ENCODE measurements at places on chromosomes 16 and 17.
A peak's percentile ranks its signal among the peaks of the same experiment; 100 is the strongest.

GRCh38 chr17:39143552-39144093 lies 7.8 kb downstream of the PLXDC1 start:
- no peak for DNase-seq

DNA sequence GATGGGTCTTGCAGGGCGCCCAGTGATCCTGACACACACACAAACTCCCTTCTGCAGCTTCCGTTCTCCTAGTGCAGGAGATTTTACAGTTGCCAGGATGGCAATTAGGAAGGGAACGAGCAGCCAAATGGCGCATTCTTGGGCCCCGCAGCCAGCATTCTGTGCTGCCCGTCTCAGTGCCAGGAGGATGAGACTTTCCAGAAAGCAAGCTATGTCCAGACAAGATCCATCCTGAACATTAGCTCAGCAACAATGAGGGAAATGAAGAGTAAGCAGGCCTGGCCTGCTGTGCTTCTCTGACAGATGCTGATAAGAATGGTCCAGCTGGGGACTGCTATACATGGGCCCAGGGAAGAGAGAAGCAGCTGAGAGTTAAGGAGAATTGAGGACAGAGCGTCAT lies 16.5 kb downstream of the SPPL2C start:
- no peak for DNase-seq

DNA sequence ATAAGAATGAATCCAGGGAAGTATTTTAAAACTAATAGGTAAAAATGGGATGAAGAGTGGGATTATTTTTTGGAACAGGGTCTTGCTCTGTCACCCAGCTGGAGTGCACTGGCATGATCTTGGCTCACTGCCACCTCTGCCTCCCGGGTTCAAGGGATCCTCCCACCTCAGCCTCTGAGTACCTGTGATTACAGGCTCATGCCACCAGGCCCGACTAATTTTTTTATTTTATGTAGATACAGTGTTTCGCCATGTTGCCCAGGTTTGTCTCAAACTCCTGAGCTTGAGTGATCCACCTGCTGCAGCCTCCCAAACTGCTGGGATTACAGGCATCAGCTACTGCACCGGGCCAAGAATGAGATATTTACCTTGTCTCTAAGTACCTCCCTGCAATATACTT lies 22.1 kb downstream of the NSMCE1 start:
- no peak for DNase-seq

GRCh38 chr16:85759136-85759535 lies 8.2 kb upstream of the C16orf74 start:
- DNase-seq: no peak

- DNase-seq: no peak
Measured at GRCh38 chr16:14375132-14375491, 254.9 kb downstream of the PARN start.

- no peak for DNase-seq
Measured at GRCh38 chr17:5866978-5867377, 203.2 kb upstream of the WSCD1 start.

- no peak for DNase-seq
Measured at GRCh38 chr16:66961914-66962313, 848 bp downstream of the CES3 start.

GRCh38 chr16:23943604-23944003 lies 107.8 kb downstream of the PRKCB start:
- no peak for DNase-seq

- peak; percentile 57 for DNase-seq
Measured at GRCh38 chr17:76265624-76266243, 586 bp downstream of the UBALD2 start.

DNA sequence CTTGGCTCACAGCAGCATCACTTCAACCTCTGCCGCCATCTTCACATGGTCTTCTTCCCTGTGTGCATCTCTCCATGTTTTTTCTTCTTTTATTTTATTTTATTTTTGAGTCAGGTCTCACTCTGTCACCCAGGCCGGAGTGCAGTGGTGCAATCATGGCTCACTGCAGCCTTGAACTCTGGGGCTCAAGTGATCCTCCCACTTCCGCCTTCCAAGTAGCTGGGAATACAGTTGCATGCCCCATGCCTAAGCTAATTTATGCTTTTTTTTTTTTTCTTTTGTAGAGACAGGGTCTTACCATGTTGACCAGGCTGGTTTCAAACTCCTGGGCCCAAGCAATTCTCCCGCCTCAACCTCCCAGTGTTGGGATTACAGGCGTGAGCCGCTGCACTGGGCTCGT lies 1.9 kb downstream of the NUDT7 start:
- DNase-seq: no peak

DNA sequence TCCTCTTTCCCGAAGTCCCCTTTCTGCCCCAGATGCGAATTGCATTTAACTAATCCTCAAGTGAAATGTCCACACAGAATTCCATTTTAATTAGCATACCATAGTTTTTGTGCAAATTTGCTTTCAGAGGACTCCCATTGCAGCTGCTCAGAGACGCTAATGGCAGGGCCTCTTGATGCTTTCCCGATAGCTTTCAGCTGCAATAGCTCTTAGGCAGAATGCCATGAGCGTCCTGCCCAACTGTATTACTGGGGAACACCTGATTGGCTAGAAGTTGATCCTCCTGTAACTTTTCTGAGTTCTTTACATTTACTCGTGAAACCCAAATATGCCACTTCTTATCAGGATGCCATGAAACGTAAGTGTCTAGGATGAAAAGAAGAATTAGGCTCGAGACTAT lies 203.0 kb downstream of the UTP18 start:
- DNase-seq: no peak

DNA sequence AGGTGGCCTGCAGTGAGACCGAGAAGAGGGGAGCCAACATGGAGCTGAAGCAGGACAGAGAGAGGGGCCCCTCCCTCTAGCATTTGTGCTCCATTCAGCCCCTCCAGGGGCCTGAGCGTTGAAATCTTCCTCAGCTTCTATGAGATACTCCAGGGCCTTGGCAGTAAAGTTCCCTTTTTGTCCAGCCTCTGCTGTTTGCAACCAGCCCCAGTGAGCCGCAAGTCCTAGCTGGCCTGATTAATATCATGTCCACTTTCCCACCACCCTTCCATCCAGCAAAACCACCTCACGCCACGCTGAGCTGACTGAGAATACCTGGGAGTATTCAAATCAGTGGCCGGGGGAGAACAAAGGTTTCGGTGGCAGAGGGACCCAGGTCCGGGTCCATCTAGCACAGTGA lies 11.7 kb upstream of the RPH3AL start:
- DNase-seq: no peak

DNA sequence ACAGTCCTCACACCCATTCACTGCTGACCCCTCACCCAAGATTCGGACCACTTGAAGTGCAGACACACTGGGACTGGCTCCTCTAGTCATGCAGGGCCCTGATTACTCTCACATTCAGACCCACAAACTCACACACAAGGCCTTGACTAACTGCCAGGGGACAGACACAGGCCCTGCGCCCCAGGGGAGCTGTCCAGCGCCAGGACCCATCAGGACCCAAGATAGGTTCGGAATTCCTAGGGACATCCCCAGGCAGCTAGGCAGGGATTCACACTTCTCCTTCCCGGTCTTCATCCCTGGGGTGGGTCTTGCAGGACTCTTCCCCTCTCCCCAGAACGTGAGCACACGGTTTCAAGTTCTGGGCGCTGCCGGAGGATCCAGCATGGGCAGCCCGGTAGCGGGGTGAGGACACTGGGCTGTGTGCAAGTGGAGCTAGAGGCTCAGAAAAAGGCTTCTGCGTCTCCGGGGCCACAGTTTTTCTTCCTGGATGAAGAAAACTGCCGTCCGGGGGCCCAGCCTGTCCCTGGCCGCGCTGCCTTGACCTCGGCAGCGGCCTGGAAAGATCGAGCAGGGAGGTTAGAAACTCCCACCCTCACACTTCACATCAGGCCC lies 1.6 kb downstream of the SEZ6 start:
- no peak for DNase-seq

DNA sequence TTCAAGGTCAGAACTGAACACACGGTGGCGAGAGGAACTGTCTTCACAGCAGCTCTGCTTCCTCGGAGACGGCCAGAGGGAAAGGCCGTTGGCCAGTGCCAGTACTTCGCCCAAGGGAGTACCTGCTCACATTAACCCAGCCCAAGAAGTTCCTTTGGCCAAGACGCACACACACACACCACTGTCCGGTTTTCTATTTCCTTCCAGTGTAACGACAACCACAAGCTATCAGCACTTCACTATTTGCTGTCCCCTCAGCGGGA lies 744 bp upstream of the GGNBP2 start:
- DNase-seq: no peak

DNA sequence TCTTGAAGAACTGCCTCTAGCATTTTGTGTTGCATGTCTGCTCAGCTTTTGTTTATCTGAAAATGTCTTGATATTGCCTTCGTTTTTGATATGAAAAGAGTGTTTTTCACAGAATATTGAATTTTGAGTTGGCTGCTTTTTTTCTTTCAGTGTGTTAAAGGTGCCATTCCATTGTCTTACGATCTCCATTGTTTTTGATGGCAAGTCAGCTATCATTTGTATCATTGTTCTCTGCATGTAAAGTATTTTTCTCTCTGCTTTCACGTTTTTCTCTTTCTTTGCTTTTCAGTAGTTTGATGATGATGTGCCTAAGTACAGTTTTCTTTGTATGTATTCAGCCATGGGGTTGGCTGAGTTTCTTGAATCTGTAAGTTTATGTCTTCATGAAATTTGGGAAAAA lies 57.0 kb downstream of the AIPL1 start:
- DNase-seq: no peak

DNA sequence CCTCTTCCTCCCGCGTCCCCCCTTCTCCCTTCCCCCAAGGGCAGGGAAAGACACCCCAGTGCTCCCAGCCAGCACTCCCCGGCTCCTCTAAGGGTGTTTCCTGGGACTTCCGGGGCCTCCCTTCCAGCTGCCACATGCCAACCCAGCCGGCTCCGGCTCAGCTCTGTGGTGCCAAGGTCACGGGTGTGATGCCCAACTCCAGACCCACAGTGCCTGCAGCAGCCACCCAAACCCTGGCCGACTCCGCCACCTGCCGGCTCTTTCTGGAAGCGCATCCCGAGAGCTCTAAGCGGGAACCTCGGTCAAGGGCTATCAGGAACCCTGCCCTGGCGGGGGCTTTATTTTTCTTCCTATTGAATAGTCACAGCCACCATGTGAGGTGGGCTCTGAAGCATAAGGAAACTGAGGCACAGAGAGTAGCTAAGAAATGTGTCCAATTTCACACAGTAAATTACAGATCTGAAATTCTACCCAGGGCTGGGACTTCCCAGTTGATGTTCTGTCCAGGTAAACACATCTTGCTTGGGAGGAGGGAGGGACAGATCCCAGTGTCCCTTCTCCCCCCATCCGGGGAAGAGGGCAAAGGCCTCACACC lies 3.3 kb upstream of the PPP1R1B start:
- DNase-seq: peak; percentile 85

Data from stimulated activated CD4-positive, alpha-beta T cell treated with anti-CD3 and anti-CD28 coated beads, Interleukin-1b, Interleukin-23, amount 100 ng/mL, for 48 hours (primary cell).